ENCODE measurements at places on chromosomes 4 and X.

- DNase-seq = no peak
These were observed 29.3 kb downstream of the CTPS2 start for GRCh38 chrX:16683007-16683664.

- DNase-seq = no peak
These were observed 25.4 kb upstream of the EREG start for GRCh38 chr4:74339501-74339900.

DNA sequence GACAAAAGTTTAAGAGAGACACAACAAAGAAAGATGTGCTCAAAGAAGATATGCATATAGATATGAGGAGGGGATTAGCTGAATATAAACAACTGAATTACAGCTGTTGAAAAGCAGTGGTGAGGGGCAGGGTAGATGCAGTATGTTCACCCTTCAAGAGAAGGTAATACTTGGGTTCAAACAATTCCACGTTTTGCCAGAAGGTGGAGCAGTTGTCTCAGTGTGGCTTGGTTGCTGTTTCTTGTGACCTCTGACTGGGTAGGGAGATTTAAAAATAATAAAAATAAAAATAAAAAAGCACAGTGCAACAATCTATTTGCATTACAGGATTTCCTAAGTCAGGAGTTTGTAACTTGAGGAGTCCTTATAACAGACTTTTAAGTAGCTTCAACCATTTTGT, 23.3 kb downstream of the PHOX2B start:
- DNase-seq = no peak

GRCh38 chr4:55175779-55176231, 50.4 kb upstream of the KDR start:
- peak; percentile 74 for DNase-seq

GRCh38 chrX:13092455-13092941, 48.1 kb upstream of the FAM9C start:
- no peak for DNase-seq

- DNase-seq = peak; percentile 39
These were observed 168.5 kb upstream of the LDB2 start for GRCh38 chr4:17066972-17067371.

DNA sequence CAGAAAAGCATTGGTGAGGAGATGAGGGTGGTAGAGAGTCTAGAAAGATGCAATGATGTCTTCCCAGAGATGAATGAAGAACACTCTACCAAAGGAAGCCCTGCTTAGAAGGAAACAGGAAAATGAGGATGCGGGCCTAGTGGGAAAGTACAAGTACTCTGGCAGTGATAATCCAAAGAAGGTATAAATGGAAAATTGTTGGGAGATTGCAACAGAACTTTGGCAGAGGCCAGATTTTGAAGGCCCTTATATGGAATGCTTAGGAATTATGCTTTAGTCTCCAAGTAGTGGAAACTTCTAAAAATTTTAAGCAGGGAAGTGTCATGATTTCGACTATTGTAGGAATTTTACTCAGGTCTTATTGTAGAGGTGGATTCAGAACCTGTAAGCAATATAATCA, 11.0 kb downstream of the ARSJ start:
- DNase-seq = no peak

GRCh38 chrX:65686236-65686635, 18.8 kb downstream of the MSN start:
- DNase-seq = no peak

GRCh38 chrX:7109838-7110793, 37.4 kb upstream of the STS start:
- no peak for DNase-seq

GRCh38 chr4:79201971-79202370, 123.9 kb downstream of the NAA11 start:
- DNase-seq = no peak

DNA sequence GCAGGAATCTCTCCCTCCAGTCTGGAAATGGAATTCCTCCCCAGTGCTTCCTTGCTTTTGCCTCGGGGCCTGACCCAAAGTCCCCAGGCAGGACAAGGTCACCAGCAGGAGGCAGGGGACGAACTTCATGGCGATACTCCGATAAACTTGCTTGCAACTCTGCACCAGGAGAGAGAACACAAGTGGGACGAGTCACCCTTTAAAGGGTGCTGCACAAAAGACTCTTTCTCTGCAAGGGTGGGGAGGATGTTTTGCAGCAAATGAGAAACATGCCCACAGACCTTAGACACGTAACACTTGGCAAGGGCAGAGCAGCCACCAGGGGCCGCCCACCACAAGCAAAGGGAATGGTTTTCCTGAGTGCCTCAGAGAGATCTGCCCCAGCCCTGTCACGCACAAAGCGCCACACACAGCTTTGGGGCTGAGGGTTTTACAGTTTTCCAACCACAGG, at the start of gene FGFBP2:
Gene FGFBP2, minus strand, starts transcription at position 175 of the 451 bp plus-strand sequence. Its CDS starts 46 bp downstream, at position 129.
- DNase-seq = peak; percentile 87
